ENCODE measurements at places on chromosomes 7 and 10. TPM values are rescaled to one million over a fixed set of nuclear protein-coding genes. Genes with fewer than 3 reads are reported as not detected.
A peak's percentile ranks its signal among the peaks of the same experiment; 100 is the strongest.

GRCh38 chr10:104274762-104275721, 6.1 kb downstream of the GSTO2 start:
- DNase-seq = peak; percentile 52

DNA sequence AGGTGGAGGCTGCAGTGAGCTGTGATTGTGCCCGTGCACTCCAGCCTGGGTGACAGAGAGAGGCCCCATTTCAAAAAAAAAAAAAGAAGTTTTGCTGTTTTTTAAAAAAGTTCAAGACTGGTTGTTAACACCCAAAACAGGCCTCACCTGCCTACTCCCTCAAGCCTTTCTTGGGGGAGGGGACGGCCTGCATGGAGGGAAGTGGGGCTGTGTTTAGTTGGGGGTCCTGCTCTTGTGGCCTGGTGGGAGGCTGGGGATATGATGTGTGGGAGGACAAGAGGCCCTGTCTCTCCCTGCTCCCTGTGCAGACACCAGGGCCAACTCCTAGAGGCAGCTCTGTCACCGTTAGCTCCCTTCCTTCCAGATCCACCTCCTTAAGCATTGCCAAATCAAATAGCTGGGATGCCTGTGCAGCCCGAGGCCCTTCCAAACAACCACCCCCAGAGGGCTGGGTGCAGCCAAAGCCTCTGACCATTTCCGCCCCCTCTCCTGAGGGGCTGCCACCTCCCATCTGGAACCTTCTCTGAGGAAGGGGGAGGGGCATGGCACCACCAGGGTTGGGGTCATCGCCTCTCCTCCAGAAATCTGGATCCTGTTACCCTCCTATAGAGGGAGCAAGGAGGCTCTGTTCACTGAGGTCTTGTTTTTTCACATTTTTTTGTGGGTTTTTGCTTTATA, 32.9 kb upstream of the ANKRD2 start:
- DNase-seq = no peak

- no peak for DNase-seq
Observed at GRCh38 chr7:35695987-35696386, 1.1 kb upstream of the HERPUD2 start.

GRCh38 chr10:30398788-30399187, 35.2 kb upstream of the MAP3K8 start:
- no peak for DNase-seq

- DNase-seq = no peak
Observed at GRCh38 chr7:128933180-128933891, 4.4 kb upstream of the IRF5 start.

DNA sequence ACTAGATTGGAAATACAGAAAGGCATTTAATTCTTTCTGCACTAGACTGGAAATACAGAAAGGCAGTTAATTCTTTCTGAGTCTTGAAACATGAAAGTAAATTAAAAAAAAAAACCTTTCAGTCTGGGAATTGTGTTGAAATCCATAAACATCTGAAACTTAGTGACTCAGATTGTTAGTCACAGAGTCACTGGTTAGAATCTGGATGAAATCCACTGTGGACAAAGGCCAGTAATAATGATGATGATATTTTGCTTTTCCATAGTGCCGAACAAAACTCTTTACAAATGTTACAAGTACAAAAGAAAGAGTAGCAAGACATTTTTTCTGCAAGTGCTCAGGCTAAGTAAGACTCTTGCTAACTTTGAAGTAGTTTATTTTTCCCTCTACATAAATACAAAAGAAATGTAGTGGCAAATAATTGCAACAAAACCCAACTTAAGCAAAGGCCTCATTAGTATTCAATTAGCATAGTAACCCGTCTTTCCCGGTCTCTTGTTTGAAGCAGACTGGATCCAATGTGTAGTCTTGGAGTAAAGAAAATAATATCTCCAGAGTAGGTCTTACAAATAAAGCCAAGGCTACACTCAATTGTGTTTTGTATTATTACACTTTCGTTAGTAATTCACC, 5.8 kb upstream of the PRTFDC1 start:
- no peak for DNase-seq

DNA sequence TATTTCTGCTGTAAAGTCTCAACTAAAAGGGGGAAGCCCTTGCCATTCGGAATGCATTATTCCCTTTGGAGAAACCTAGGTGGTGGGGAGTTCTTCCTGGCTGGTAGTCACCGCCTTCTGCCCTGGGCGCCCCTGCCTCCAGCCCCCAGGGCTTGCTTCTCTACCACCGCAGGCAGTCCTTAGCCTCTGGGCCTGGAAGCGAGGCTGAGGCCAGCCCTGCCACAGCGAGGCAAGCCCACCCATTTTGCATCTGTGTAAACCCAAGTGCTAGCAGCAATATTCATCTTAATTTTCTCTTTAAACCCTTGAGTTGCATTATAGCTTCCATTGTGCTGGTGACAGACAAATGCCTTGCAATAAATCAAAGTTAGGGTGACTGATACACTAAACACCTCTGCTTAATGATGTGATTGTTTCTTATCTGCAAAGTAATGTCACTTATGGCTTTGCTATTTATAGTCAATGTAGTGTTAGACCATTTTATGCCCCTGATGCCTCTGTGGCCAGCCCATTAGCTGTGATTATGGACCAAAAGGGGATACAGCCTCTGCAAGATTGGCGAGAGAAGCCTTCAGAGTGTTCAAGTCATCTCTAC, 26.2 kb upstream of the MGMT start:
- DNase-seq = no peak

DNA sequence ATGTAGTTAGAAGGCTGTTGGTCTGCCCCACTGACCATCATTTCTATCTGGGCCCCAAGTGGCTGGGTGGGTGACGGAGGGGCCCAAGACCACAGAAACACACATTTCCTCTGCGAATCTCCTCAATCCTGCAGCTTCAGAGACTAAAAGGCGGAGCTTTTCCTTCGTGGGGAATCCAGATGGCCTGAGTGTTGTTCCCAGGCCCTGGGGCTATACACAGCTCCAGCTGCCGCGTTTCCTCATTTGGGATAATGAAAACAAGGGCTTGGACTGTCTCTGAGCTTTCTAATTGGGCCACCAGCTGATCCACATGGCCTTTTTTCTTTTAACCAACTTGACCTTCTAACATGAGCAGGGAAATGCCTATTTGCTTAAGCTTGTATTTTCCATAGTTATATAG, 339.9 kb downstream of the CXCL12 start:
- no peak for DNase-seq

- DNase-seq = no peak
Observed at GRCh38 chr10:5076615-5077014, 17.6 kb upstream of the AKR1C3 start.

- no peak for DNase-seq
Observed at GRCh38 chr7:137613006-137613525, 233.7 kb downstream of the DGKI start.

DNA sequence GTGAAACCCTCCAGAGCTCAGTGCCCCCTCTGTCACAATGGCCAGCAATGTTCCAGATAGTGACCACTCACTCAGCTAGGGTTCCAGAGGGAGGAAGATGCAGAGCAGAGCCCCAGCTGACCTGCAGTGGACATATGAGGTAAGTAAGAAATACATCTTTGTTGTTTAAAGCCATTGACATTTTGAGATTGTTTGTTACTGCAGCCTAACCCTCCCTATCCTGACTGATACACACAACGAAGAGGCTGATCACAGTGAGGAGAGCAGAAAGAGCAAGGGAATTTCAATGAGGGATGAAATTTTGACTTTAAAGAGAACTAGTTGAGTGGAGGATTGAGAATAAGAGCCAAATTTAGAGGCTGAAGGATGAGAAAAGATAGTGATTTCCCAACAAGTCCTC, 51.3 kb upstream of the LRGUK start:
- DNase-seq = no peak

ABCB8 gene
- 19.3 TPM for polyA plus RNA-seq

KNDC1 gene
- polyA plus RNA-seq = 7.8 TPM

ELFN1 gene
- polyA plus RNA-seq = 10.0 TPM

CYP26A1 gene
- not detected for polyA plus RNA-seq

AKR1C2 gene
- 10.3 TPM for polyA plus RNA-seq

HGF gene
- polyA plus RNA-seq = 3.1 TPM

KCNH2 gene
- polyA plus RNA-seq = 13.6 TPM

Measured in renal cortex interstitium (tissue), 15 donors.